Activated CD4-positive, alpha-beta T cell treated with anti-CD3 and anti-CD28 coated beads, Interleukin-2, amount 50 U/mL, for 4 hours (primary cell): ENCODE measurements at places on chromosomes 5 and 9.

- no peak for DNase-seq
Observed at GRCh38 chr5:91867799-91868198, 484.7 kb upstream of the ARRDC3 start.

DNA sequence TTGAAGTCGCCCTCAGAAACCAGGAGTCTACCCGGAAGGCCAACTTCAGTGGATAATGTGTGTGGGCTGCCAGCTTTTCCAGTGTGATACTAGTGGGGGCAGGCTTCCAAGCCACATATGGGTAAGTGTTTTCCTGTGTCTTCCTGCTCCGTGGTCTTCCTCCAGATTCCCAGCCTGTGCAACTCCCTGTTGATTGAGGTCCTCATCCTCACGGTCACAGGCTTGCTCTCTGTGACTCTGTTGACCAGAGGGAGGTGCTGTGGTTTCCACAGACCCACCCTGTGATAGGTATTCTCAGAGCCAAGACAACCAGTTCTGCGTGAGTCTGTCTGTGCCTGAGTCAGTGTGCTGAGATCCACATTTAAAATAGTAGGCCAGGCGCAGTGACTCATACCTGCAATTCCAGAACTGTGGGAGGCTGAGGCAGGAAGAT, 388.0 kb upstream of the IRX2 start:
- no peak for DNase-seq

GRCh38 chr5:80608731-80609130, 38.7 kb upstream of the ANKRD34B start:
- DNase-seq, result no peak

GRCh38 chr9:5949103-5949699, 58.5 kb downstream of the MLANA start:
- no peak for DNase-seq

DNA sequence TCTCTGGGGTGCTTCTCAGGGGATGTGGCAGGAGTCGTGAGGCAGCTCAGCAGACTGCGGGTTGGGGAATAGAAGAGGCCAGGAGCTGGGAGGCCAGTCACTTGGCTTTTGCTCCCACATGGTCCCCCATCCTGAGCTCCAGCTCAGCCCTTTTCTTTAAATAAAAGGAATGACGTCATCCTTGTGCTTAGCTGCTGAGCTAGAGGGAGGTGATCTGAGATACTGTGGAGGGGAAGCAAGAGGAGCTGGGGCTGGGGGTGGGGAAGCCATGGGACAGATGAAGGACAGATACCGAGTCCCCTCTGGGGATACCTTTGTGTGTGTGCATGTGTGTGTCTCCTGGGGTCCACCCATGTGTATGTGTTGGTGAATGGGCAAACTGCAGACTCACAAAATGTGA, 89.0 kb upstream of the ARAP3 start:
- no peak for DNase-seq

DNA sequence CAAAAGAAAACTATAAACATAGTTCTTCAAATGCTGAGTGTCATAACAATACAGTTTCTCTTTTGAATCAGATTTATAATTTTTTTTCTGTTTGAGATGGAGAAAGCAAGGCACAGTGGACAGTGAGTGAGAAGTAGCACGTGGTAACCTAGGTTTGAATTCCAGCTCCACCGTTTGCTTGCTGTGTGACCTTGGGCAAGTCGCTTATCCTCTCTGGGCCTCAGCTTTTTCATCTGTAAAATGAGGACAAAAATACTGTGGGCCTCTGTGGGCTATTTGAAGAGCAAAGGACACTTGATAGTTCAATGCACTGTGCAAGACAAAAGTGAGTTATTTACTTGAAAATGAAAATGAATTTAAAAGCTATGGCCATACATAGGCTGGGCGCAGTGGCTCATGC, 187.7 kb upstream of the TBCA start:
- DNase-seq, result no peak

GRCh38 chr5:64971513-64971912, 202.8 kb downstream of the CWC27 start:
- DNase-seq, result no peak

GRCh38 chr9:14365670-14366069, 51.7 kb upstream of the NFIB start:
- no peak for DNase-seq

DNA sequence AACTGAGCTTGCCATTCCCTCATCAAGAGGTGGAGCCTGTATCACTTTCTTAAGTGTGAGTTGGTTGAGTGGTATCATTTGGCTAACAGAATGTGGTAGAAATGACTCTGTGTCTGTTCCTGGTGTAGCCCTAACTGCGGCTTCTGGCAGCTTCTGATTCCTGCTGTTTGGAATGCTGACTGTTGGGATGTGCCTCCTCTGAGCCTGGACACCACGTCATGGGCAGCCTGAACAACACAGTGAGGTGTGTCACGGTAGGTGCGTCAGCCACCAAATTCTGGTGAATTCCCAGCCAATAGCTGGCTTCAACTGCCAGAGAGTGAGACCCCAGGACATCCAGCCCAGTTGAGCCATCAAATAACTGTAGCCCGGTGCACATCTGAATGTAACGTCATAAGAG, 6.1 kb upstream of the C9orf152 start:
- no peak for DNase-seq

GRCh38 chr5:142495531-142495930, 170.7 kb upstream of the SPRY4 start:
- no peak for DNase-seq

- no peak for DNase-seq
Observed at GRCh38 chr9:20988061-20988460, 43.4 kb downstream of the HACD4 start.

DNA sequence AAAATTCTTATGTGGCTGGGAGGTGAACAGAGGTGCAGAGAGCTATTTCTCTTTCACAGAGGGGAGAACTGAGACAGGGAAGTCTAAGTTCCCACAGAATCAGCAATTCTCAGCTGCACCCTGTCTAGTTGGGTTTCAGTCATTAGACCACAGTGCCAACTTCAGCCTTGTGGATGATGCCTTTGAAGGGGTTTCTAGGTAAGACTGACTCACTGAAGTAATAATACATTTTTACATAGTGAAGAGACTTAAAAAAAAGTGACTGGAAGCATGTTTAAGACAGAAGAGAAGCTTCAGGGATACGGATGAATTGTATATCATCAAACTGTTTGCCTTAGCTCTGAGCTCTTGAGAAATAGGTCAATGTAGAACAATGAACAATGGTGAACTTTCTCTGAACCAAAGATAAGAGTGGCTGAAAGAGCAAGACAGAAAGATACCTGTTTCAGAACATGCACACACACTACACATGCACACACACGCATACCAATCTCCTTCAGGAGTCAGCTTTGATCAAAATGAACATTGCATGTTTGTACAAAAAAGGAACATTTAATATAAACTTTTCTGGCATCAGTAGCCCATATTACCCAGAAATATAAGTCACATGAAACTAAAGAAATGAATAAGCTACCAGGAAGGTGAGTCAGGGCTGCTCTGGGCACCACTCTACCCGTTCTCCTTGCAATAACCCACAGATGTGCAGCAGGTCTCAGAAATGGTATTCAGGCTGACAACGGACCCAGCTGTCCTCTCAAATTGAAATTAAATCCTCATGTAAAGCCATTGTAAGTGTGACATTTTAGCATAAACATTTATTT, 12.6 kb upstream of the FYB1 start:
- DNase-seq, result no peak

- DNase-seq, result no peak
Observed at GRCh38 chr9:28050046-28050445, 476.8 kb upstream of the C9orf72 start.

DNA sequence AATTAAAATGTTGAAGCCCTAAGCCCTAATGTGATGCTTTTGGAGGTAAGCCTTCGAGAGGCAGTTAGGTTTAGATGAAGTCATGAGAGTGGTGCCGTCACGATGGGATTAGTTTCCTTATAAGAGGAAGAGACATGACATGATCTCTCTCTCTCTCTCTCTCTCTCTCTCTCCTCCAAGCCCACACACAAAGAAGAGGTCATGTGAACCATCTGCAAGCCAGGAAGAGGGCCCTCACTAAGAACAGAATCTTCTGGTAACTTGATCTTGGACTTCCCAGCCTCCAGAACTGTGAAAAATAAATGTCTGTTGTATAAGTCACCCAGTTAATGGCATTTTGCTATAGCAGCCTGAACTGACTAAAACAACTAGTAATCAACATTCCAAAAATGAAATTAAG, 175.5 kb downstream of the GNA14 start:
- DNase-seq, result no peak

- DNase-seq, result no peak
Observed at GRCh38 chr5:1068204-1068894, 43.5 kb downstream of the SLC12A7 start.

- no peak for DNase-seq
Observed at GRCh38 chr5:32916648-32917047, 205.5 kb downstream of the NPR3 start.

- no peak for DNase-seq
Observed at GRCh38 chr9:92223758-92224157, 69.7 kb downstream of the IARS1 start.

DNA sequence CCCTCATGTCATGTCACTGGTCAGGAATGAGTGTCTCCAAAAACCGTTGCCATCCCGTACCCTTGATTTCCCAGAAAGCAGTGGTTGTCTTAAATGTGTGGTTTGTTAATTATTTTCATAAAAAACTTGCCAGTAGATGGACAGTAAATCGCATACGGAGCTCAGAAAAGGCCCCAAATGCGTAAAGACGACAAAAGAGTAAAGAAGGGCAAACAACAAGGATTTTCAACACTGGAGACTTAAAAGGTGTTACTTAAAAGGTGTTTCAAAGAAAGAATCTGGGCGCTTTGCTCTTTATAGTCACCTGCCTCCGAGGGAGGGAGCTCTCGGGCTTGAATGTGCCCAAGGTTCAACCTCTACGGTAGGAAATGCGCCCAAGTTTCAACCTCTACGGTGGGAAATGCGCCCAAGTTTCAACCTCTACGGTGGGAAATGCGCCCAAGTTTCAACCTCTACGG, 734 bp downstream of the KIF27 start:
- no peak for DNase-seq

DNA sequence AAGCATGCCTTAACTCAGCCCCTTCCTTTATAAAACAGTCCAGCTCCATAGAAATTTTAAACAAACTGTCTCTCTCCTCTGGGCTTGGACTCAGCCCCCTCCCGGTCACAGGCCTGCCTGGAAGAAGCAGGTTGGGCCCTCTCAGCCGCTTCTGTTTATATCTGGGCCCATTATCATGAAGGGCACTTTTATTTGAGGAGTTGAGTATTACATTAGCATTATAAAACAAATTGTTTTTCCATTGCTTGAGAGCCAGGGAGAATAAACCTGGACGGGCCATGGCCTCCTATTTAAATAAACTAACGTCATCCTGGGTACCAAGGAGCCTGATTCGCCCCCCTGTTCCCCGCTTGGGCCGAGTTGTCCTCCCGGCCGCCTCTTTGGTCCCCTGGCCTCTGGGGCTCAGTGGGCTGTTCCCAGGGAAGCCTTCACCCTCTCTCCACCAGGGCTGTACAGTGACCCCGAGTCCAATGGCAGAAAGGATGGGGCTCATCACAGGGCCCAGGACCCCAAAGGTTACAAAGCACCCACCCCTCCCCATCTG, 13.2 kb downstream of the IRX2 start:
- DNase-seq, result no peak

DNA sequence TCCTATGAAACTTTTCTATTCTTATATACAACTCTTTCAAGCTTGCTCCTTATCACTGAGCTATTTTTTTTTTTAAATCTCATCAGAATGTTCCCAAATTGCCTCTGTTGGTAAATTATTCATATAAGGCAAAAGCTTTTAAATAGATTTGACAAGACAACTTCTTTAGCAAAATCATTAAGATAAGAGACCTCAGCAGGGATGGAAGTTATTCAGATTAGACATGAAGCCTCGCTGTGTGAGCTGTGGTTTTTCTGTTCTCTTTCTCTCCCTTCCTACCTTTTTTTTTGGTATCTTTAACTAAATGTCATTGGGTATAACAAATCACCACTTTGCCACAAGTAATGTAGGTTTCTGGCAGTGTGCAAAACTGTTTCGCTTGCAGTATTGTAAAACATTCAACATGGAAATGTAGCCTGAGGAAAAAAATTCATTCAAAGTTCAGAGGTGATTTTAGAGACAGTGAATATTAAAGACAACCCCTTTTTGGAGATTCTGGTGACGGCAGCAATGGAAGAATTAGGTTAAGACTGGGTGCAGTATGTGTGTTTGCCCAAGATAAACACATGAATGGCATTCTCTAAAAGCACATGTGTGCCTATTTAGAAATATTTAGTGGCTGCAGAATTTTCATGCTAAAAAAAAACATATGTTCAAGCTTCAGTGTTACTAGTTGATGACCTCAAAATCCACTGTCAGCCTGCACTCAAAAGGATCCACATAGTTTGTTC, 467.1 kb downstream of the ZNF608 start:
- no peak for DNase-seq

- DNase-seq, result no peak
Observed at GRCh38 chr9:81417299-81417675, 272.1 kb downstream of the TLE1 start.

GRCh38 chr5:1431021-1431811, 14.0 kb downstream of the SLC6A3 start:
- DNase-seq, result no peak

DNA sequence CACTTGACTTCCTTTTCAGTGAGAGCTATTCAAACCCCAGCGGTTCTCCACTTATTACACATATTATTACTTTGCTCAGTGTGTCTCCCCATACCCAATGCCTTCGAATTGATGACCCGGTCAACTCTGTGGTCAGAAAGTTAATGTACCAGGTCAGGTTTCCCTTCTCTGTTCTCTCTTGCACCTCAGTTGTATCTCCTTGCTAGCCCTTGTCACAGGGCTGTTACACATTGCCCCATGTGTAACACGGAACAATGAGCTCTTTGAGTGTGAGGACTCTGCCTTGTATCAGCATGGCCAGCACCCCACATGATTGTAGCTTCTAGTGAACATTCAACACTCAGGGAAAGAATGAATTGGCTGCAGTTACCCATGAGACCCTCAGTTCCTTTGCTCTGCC, 73.6 kb downstream of the DOCK2 start:
- DNase-seq, result no peak

GRCh38 chr5:113219695-113220094, 215.1 kb downstream of the TSSK1B start:
- no peak for DNase-seq

GRCh38 chr5:174690271-174690670, 34.1 kb upstream of the MSX2 start:
- no peak for DNase-seq

GRCh38 chr9:93200989-93201334, 17.0 kb downstream of the WNK2 start:
- DNase-seq, result no peak
